Smooth muscle cell of the umbilical artery (primary cell): ENCODE measurements at places on chromosomes 12 and 14. TPM values are rescaled to one million over a fixed set of nuclear protein-coding genes. Genes with fewer than 3 reads are reported as not detected.

MDGA2 gene
- total RNA-seq: 0.59 TPM in 1 of 2 replicates, not detected in the other

RASSF9 gene
- 0.89 and 1.6 TPM in 2 replicates for total RNA-seq

PLCZ1 gene
- total RNA-seq: 0.18 TPM in 1 of 2 replicates, not detected in the other

SLC10A1 gene
- not detected in 2 replicates for total RNA-seq

KLRC1 gene
- total RNA-seq: not detected in 2 replicates
